ENCODE measurements at places on chromosomes 11 and 22. TPM values are rescaled to one million over a fixed set of nuclear protein-coding genes. Genes with fewer than 3 reads are reported as not detected.

SF1 gene
- 512 TPM for total RNA-seq

OR10D3 gene
- not detected for total RNA-seq

PKNOX2 gene
- total RNA-seq = 1.4 TPM

GRCh38 chr11:5297721-5298323 lies 3.9 kb downstream of the OR51B4 start:
- DNase-seq = no peak

KCTD14 gene
- 5.6 TPM for total RNA-seq

FCHSD2 gene
- 75.3 TPM for total RNA-seq

GRCh38 chr11:99316776-99317520 lies 296.2 kb downstream of the CNTN5 start:
- no peak for DNase-seq

POLD4 gene
- total RNA-seq = 148 TPM

GRCh38 chr22:34508797-34509196 lies 557.2 kb upstream of the ISX start:
- DNase-seq = no peak

- no peak for DNase-seq
These were observed 20.7 kb upstream of the HTR3A start for GRCh38 chr11:113954235-113954634.
